ENCODE measurements at places on chromosomes 4 and X.

- DNase-seq = no peak
Observed at GRCh38 chr4:24774452-24774851, 20.9 kb upstream of the SOD3 start.

GRCh38 chr4:105520819-105521790 lies 31.3 kb upstream of the ARHGEF38 start:
- DNase-seq = peak; percentile 13

GRCh38 chrX:38211891-38212635 lies 8.6 kb downstream of the SRPX start:
- DNase-seq = no peak

DNA sequence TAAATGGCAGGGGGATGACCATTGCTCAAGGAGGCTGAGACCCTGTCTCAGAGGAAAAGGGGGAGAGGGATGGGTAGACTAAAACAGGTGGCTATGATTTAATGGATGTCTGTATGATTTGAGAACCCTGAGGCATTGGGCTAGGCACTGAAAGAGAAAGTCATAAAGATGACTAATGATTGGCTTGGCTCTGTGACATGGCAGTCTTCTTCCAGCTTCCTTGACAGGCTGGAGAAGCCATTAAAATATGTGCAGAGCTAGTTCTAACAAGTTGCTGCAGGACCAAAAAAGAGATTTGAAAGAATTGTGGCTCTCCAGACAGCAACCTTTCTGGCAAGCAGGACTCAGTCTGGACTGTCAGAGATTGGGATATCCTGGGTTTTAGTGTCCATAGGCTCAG lies 53.6 kb downstream of the AMER1 start:
- no peak for DNase-seq

DNA sequence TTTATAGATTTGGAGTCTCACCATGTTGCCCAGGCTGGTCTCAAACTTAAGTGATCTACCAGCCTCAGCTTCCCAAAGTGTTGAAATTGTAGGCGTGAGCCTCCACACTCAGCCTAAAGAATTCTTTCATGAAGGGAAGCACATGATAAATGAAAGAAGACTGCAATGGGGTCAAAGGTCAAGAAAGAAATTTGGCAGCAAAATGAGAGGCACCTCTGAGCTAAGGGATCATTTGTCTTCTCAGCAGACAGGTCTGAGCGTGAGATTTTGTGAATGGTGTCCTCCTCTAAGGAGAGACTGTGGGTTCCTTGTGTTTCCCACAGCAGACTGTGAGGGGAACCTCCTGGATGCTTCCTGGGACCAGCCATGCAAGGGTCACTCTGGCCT lies 57.5 kb upstream of the EGFL6 start:
- DNase-seq = no peak

DNA sequence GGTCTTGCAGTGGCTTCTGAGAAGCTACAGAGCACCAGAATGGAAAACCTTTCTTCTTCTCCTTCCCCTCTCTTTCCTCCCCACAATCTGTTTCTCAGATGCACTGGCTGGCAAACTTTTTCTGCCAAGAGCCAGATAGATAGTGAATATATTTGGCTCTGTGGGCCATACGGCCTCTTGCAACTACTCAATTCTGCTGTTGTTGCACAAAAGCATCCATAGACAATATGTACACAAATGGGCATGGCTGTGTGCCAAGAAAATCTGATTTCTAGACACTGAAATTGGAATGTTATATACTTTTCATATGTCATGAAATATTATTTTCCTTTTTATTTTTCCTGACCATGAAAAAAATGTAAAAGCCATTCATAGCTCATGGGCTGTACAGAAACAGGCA lies 3.1 kb downstream of the PHEX start:
- DNase-seq = no peak

- DNase-seq = no peak
Observed at GRCh38 chr4:163757219-163757618, 262.7 kb downstream of the TMA16 start.

GRCh38 chr4:160835789-160836188 lies 1328.0 kb downstream of the FSTL5 start:
- no peak for DNase-seq

DNA sequence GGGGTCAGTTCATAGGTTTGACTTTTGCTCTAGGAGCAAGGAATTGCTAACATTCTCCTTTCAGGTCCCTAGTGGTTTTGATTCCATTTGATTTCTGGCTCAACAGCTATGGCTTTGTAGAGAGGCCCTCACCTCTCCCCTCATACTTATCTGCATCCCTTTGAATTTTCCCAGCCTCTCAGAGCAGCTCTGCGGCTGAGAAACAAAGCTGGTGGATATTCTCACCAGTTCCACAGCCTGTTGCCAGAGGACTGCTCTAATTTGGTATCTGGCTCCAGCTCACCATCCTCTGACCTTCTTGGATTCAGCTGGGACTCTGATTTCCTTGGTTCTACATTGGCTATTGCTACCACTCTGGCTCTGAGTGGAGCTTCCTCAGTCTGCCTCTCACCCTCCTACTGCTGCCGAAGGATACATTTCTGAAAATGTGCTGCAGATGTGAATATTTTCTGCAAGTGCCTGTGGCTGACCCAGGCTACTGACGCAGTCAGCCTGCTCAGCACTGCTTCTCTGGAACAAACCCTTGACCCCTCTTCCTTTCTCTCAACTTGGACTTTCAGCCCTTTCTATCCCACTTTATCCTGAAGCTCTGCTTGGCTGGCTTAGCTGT lies 110.9 kb upstream of the ENPEP start:
- DNase-seq = no peak

- no peak for DNase-seq
Observed at GRCh38 chr4:140726776-140727500, 29.2 kb downstream of the TBC1D9 start.

DNA sequence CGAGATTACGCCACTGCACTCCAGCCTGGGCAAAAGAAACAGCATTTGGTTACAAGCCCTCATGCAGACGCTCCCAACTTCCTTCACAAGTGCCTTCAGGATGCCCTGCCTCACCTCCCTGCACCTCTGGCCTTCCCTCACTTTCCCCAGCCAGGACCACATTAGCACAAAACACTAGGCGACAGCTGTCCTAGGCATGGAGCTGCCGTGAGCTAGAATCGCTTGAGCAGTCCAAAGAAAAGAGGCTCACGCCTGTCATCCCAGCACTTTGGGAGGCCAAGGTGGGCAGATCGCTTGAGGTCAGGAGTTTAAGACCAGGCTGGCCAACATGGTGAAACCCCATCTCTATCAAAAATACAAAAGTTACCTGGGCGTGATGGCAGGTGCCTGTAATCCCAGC lies 15.8 kb downstream of the RNF212 start:
- no peak for DNase-seq

GRCh38 chrX:42466332-42467046 lies 311.5 kb downstream of the PPP1R2C start:
- DNase-seq = no peak

DNA sequence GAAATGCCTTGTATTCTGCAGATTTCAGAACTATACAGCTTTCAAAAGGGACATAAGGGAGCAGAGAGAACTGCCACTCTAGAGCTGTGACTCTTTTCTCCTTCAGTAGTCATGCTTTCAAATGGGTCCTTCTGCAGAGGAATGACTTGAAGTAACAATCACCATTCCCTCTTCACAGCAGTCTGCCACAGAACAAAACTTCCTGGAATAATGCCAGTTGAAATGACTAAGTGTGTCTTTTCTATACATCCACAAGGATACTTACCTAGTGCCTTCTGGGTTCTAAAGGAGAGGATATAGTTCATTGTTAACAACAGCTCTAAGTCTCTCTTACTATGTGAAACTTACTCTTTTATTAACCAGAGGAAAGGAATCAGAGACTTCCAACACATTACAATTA lies 515.4 kb upstream of the ATOH1 start:
- DNase-seq = no peak

GRCh38 chr4:176261481-176261880 lies 7.5 kb downstream of the ASB5 start:
- no peak for DNase-seq

DNA sequence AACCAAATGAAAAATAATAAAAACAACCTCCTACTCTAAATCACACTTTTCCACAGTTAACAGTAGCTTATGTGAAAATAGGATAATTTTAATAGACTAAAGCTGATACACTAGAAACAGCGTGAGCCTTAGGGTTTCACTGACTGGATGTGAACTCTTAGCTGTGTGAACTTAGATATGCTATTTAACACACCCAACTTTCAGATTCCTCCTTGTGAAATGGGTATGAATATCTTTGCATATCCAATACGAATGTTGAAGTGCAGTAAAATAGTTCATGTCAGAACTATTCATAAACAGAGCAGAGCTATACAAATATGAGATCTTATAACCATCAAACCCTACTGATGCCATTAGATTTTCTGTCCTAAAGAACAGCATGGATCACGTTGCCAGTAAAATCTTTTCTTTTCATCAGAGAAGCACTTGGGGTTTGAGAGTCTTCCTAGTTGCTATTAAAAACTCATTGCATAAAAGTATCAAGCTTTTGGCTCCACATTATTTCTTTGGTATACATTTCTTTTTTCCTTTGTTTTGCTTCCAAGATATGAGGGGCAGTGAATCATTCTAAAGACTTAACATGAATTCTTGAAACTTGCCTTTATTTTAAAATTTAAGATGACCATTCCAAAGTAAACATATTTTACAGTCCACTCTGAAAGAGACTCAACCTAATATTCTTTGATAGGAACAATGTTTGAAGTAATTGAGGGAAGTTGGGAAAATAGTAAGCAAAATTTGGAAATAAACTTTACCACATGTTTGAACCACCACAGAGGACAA lies 102.4 kb downstream of the CPE start:
- DNase-seq = no peak

- no peak for DNase-seq
Observed at GRCh38 chr4:106201373-106201772, 114.6 kb downstream of the TBCK start.
